ENCODE measurements at places on chromosomes 2 and 18.

GRCh38 chr2:226799211-226799975, at the start of gene IRS1:
IRS1 (minus strand) TSS chr2:226799820; CDS start chr2:226798738, 1,082 bp downstream.
- no peak for DNase-seq

DNA sequence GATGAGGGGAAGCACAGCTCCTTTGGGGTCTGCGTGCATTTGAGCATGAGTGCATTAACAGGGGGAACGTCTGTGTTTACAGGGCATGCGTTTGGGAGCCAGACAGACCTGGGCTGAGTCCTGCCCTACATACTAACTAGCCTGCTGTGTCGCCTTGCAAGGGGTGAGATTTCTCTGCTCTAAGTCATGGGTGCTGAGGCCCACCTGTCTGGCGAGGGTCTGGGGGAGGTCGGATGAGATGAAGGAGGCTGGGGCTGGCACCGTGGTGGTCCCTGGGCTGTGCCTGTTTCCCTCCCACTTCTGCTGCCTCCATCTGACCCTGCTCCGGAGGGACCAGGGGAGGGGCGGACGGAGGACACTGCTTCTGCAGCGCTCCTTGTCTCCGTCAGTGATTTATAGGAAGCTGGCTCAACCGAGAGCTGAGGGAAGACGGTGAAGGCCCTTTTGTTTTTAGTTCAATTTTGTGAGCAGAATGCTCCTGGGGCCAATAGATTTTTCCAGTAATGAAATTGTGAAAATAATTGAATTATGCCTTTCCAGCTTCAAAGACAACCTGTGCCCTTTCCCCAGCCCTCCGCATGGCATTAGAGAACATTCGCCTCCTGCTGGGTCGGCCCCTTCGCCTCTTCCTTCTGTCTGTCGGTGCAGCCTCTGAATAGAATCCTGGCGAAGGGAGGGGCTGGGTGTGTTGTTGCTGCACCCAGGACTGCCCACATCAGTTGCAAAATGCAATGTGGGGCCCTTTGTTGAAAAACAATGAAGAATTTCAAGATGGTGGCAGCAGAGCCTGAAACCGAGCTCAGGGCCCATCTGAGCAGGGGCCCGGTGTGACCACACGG, 49.7 kb downstream of the RRM2 start:
- no peak for DNase-seq

GRCh38 chr2:111208639-111209038, 87.9 kb downstream of the BCL2L11 start:
- no peak for DNase-seq

DNA sequence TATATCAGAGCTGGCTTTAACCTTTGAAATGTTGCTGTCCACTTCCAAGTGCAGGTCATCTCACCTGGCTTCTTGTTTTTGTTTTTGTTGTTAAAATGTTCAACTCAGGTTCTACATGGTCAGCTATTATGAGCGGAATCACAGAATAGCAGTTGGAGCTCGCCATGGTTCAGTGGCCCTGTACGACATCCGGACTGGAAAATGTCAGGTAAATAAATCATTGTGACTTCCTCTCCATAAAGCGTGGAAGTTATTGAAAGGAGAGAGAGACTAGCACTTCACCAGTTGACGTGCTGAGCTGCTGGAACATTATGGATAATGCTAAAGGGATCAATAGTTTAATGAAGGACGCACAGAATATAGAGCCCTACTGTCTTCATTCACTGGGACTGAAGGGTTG, 184.6 kb upstream of the BOD1L2 start:
- no peak for DNase-seq

DNA sequence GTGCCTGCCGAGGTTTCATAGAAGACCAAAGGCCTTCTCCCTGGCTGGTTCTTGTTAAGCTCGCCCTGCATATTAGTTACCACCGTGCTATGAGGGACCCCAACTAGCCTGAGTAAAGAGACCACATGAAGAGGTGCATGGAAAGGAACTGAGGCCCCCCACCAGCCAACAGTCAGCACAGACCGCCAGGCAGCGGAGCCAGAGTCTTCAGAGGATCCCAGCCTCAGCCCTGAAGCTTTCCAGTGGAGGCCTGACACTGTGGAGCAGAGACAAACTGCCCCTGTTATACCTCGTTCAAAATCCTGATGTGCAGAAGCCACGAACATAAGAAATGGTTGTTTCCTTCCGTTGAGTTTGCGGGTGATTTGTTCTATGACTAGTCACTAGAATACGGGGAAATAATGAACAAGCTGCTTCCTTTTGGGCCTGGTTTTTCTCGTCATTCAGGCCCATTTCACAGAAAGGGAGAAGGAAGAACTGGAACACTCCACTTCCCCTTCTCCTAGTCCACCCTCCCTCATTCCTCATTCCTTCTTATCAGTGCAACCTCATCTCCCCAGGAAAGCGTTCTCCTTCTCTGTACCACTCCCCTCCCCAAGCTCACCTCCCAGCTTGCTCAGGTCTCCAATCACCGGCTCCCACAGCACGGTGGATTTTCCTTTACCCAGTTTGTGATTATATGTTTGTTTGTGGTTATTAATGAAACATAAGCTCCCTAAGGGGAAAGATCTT, 3.0 kb upstream of the GLI2 start:
- peak; percentile 58 for DNase-seq

DNA sequence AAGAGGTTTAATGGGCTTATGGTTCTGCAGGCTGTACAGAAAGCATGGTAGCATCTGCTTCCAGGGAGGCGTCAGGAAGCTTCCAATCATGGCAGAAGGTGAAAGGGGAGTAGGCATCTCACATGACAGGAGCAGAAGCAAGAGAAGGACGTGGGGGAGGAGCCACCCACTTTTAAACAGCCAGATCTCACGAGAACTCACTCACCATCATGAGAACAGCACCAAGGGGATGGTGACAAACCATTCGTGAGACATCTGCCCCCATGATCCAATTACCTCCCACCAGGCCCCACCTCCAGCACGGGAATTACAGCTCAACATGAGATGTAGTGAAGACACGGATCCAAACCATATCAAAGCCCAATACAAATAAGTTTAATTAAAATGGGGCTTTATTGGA, 113.8 kb downstream of the ATL2 start:
- DNase-seq: no peak

- no peak for DNase-seq
Measured at GRCh38 chr2:28276807-28277206, 115.9 kb upstream of the FOSL2 start.

- no peak for DNase-seq
Measured at GRCh38 chr2:11543337-11544216, 9.7 kb downstream of the GREB1 start.

GRCh38 chr2:218569661-218570500, 1.2 kb downstream of the CNOT9 start:
- no peak for DNase-seq

Measured in suprapubic skin (tissue), 4 donors.